ENCODE measurements at places on chromosomes 11 and 22.
A peak's percentile ranks its signal among the peaks of the same experiment; 100 is the strongest.

DNA sequence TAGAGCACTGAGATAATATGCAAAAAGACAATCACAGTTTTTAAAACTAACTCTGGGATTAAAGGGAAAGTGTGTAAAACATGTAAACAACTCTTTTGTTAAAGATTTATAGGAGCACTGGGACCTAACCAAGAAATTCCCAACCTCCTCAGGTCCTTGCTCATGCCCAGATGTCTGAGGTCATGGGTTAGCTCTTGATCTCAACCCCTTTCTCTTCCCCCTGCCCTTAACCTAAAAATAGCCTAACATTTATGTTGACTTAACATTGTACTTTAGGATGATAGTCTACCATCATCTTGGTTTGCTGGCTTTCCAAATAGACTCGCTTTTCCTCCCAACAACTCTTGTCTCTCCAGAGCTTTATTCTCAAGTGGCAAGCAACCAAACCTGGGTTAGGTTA, 258.2 kb upstream of the FAT3 start:
- no peak for DNase-seq

DNA sequence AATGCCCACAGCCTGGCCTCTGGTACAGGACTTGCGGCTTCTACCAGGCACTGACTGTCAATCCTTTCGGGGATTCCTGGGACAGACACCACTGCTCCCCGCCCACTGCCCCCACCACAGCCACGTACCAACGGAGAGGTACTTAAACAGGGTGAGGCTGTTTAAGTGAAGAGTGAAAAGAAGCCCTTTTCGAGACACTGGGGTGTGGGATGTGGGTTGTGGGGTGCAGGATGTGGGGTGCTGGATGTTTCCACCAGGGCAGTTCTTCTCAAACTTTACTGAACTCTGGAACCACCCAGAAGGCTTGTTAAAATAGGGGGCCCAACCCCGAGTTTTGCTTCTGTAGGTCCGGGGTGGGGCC, 34.2 kb upstream of the PRR5 start:
- DNase-seq: no peak

- no peak for DNase-seq
Observed at GRCh38 chr11:108669711-108670110, 4.8 kb downstream of the DDX10 start.

DNA sequence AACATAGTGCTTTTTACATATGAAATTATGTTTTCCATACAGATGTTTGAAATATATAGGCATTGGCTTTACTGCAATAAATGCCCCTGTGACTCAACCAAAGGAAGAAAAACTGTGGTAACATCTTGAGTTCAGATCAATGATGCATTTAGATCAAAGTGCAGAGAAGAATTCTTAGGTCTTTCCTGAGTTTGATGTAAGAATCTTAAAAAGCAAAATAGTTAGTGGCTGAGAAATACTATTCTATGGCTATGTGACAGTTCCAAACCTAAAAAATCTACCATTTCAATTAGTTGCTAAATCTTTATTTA, 93.7 kb downstream of the SOX6 start:
- no peak for DNase-seq

- DNase-seq: peak; percentile 14
Observed at GRCh38 chr22:39150848-39151215, 1.6 kb downstream of the CBX7 start.

- no peak for DNase-seq
Observed at GRCh38 chr11:45332276-45332934, 46.3 kb upstream of the SYT13 start.

GRCh38 chr11:48017105-48017830, 36.9 kb downstream of the PTPRJ start:
- peak; percentile 61 for DNase-seq

DNA sequence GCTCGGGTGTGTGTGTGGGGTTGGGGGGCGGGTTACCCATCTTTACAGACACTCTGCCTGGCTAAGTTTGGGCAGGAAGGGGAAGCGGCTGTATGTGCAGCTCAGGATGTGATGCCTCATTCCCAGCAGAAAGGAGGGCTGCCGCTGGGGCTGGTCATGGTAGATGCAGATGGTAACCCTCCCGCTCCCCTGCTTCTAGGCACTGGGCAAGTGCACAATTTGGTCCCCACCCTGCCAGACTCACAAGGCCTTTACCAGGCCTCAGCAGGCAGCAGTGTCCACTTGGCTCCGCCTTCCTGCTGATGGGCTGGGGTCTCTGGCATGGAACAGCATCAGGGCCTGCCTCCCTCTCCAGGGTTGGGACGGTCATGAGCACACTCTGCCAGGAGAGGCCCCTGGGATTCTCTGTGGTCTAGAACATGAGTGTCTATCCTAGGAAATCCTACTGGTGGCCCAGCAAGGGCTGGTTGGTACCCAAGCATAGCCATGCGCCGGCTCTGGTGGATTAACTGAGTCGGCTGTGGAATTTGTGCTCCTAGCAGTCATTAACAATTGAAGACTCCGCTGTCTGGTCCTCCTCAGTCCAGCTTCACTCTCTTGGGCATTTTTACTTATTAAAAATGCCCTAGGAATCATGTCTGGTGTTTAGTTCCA, 4.2 kb downstream of the LMO1 start:
- peak; percentile 63 for DNase-seq

- no peak for DNase-seq
Observed at GRCh38 chr11:30818721-30819120, 232.6 kb upstream of the MPPED2 start.

- DNase-seq: peak; percentile 74
Observed at GRCh38 chr22:38135133-38135706, 24.7 kb upstream of the BAIAP2L2 start.

- DNase-seq: no peak
Observed at GRCh38 chr11:43382614-43383013, 23.9 kb downstream of the TTC17 start.

GRCh38 chr11:6565325-6565724, 38.1 kb downstream of the RRP8 start:
- no peak for DNase-seq

DNA sequence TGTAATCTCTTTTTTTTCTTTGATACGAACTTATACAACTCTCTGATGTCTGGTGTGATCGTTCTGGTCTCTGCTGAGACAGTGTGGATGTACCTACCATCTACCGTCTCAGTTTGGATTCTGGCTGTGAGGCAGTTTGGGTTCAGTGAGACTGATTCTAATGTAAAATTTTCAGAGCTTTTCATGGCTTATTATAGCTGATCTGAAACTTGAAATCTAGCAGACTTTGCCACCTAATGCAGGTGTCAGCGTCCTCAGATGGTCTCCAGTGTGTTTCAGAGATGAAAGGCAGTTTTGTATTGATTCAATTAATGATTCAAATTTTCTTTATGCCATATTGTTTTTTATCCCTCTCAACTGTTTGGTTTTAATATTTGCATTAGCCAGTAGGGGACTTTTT, 35.9 kb downstream of the PPFIBP2 start:
- no peak for DNase-seq

GRCh38 chr22:37169406-37169805, 18.6 kb downstream of the C1QTNF6 start:
- peak; percentile 25 for DNase-seq

DNA sequence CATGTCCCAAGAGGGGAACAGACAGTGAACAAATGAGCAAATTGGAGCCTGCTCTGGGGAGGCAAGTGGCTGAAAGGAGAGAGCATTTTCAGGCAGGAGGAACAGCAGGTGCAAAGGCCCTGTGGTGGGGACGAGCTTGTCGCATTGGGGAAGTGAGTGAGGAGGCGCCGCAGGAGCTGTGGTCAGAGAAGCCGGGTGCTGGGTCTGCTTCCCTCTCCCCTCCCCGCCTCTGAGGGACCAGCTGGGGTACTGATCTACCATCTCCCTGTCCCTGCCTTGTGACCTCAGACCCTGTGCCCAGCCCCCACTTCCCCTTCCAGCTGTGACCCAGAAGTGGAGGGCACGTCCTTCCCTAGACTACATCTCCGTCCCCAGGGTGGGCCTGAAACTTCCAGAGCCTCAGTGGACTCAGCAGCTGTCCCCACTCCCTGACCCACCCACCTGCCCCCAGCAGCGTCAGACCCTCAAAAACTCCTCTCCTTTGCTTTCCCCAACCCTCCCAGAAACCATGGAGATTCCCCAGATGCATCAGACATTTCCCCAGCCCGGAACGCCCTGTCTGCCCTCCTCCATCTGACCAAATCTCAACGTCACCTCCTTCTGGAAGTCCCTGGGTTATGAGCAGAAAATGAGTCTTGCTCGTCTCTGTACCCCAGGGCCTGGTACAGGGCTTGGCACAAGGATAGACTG, 19.7 kb upstream of the PDGFB start:
- DNase-seq: peak; percentile 90

DNA sequence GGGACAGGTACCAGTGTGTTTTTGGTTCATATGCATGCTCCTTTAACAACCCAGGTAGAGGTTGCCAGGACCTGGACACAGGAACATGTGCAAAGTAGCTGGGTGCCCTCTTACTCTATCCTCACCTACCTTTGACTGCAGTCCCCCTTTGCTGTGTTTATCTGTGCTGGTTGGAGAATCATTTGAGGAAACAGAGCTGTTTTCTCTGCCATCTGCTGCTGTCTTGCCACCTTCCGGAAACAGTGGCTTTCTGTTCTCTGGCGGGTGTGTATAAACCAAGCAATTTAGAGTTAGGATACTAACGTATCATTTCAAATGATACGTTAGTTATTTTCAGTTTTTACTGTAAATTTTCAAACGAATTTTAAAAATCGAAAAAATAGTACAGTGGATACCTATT, 171.9 kb upstream of the TTC12 start:
- no peak for DNase-seq

DNA sequence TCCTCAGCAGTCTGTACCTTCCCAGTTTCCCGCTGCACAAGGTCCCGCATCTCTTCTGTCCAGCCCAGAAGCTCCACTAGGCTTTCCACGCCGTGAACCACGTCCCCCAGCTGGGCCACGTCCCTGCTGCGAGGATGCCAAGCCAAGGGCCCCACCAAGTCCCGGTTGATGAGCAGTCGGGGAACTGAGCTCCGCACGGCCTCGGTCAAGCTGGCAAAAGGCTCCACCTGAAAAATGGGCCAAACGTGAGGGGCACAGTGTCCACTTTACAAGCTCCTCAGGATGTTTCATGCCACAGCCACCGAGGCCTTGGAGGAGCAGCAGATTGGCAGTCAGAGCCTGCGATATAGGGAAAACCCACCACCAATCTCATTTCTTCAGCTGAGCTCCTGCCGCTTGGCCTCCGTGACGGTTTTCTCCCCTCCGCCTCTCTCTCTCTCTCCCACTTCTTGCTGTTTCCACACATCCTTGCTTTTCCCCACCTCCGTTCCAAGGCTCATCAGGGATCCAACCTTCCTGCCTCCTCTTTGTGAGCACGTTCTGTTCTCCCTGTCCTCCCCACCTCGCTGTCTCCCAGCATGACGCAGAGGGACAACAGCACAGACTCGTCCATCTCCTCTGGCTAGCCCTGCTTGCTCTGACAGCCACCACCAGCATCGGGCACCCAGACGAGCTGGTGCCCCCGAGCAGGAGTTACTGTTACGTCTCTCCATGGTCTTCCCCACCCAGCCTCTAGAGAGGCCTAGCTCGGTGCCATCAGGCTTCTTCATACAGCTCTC, 11.5 kb downstream of the RIC8A start:
- DNase-seq: peak; percentile 47

All from posterior vena cava (tissue), 2 donors.